ENCODE measurements at places on chromosomes 3 and 15.

GRCh38 chr3:65033576-65033975, 345.8 kb upstream of the ADAMTS9 start:
- DNase-seq = no peak

GRCh38 chr3:18812316-18812715, 336.0 kb upstream of the KCNH8 start:
- DNase-seq = no peak

DNA sequence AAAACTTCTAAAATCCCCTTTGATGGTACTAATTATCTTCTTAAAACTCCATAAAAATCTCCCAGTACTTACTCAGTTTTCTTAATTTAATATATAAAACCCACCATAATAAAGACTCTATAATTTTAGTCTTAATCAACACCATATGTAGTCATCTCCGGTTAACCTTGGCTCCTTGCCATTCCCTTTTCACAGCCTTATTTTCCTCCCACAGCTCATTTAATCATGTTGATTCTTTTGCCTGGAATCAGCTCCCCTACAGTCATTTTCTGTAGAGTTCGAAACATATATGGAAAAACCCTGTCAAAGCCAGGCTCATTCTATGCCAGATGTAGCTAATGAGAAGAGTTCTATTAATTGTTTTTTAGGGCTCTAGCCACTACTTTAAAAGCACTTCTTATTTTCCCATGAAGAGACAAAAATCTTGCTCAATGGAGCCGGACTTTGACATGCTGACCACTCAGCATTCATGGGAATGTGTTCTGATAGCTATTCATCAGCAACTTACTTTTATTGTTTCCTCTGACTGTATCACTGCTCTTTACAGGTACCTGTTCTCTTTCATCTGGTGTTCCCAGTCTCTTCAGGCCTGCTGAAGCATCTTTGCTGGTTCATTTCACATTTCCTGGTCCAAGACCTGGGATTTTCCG, 573.4 kb downstream of the NAALADL2 start:
- DNase-seq = no peak

- DNase-seq = no peak
Measured at GRCh38 chr3:10556312-10556711, 50.9 kb upstream of the ATP2B2 start.

- no peak for DNase-seq
Measured at GRCh38 chr3:7190095-7190494, 329.2 kb downstream of the GRM7 start.

DNA sequence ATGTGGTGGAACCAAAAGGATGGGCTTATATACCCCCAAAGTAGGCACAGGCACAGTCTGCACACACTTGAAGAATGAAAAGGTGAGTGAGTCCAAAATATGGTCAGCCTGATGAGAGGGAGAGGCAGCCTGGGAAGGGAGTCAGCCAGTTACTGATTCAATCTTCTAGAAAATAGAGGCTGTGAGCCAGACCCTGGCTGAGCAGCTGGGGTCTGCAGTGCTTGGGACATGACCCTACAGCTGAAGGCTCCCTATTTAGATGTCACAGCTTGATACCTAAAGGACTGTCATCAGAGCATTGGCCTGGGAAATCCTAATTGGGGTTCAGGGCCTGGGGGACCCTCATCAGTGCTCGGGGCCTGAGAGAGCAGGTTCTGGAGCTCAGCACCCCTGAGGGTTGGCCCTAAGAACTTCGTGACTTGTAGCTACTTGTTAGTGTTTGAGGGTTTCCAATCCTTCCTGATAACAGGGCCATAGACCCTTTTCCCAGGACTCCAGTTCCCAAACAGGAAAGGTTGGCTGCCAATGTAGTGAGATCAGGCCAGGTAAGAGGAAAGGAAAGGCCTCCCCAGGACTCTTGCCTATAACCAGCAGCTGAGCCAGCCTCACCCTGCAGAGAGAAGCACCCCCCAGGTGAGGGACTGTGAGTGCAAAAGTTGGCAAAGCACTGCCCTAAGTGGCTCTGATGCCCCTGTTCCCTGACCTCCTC, 54.7 kb upstream of the SLCO2A1 start:
- no peak for DNase-seq

- DNase-seq = no peak
Measured at GRCh38 chr15:79406210-79406609, 25.9 kb upstream of the MINAR1 start.

DNA sequence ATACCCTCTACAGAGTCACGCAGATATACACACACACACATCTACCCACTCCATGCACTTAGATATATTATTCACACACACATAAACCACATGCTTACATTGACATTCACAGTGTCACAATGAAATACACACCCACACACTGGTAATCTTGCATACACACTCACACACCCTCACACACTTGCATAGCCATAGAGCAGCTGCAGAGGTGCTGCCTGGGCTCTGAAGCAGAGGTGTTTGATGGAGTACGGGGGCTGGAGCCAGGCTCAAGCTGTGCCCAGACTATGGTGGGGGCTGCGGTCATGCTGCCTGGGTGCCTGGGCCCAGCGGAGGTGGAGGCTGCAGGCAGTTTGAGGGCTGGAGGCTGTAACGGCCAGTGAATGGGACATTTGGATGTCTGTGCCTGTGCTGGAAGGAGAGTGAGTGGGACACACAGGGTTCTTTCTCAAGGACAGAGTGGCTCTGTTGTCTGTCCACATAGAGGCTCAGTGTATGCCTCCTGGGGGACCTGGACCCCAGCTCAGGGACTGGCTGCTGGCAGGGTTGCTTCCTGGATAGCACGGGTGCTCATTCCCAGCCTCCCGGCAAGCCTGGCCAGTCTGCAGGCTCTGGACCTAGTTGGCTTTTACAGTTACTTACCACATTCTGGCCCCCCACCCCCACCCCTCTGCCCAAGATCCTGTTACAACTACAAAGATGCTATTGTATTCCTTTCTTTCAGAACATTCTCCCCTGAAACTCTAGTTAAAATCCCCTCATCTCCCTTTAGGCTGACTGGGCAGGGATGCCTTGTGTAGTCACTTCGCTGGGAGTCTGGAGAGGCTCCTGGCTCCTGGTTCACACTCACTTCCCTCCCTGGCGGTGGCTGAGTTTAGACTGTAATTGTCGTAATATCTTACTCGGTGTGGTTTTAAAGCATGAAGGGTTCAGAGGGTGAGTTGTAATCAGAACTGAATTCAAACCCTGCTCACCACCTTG, 12.5 kb downstream of the GASK1A start:
- DNase-seq = no peak

DNA sequence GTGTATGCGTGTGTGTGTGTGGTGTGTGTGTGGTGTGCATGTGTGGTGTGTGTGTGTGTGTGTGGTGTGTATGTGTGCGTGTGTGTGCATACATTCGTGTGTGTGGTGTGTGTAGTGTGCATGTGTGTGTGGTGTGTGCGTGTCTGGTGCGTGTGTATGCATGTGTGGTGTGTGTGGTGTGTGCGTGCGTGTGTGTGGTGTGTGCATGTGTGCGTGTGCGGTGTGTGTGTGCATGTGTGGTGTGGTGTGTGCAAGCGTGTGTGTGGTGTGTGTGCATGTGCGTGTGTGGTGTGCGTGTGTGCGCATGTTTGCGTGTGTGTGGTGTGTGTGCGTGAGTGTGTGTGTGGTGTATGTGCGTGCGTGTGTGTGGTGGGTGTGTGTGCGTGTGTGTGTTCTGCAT, 210.4 kb downstream of the LRTM1 start:
- DNase-seq = no peak

GRCh38 chr15:83954506-83954905, 281.1 kb upstream of the GOLGA6L4 start:
- DNase-seq = no peak

DNA sequence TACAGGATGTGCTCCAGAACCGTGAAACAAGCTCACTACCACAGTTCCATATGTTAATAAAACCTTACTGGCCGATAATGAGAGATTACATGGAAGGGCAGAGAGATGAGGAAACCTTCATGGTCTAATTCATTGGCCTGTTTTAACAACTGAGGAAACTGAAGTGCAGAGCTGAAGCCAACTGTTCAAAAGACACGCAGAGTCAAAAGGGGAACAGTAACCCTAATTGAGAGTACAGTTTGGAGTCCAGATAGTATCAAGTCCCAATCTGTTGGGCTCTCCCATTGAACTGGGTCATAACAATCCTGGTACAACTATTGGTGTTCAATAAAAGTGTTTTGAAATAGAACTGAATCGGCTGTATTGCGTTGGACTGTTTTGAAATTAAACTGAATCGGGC, 69.6 kb downstream of the SLC12A8 start:
- DNase-seq = no peak
